Stimulated activated CD4-positive, alpha-beta T cell treated with anti-CD3 and anti-CD28 coated beads, Interleukin-1b, Interleukin-23, amount 100 ng/mL, for 48 hours (primary cell): ENCODE measurements at places on chromosomes 1 and 21.

GRCh38 chr1:221015159-221015790 lies 136.0 kb downstream of the HLX start:
- DNase-seq: no peak

- DNase-seq: no peak
Observed at GRCh38 chr1:3352299-3352951, 102.0 kb upstream of the ARHGEF16 start.

DNA sequence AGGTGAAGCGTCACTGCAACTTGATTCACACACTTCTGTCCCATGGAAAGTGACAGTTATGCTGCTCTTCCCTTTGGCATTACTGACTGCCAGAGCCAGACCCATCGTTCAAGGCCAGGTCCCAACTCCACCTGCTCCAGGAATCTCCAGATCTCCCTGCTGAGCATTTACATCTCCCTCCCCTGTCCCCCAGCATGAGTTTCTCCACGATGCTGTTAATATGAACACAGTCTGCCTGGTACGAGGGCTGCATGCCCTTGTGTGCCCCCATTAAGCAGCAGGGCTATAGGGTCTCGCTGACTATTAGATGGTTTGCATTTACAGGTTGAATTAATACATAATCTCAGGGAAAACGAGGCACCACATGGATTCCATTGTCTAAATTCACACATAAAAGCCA lies 4.3 kb downstream of the F3 start:
- no peak for DNase-seq

GRCh38 chr1:59195151-59195550 lies 101.7 kb upstream of the FGGY start:
- DNase-seq: no peak

DNA sequence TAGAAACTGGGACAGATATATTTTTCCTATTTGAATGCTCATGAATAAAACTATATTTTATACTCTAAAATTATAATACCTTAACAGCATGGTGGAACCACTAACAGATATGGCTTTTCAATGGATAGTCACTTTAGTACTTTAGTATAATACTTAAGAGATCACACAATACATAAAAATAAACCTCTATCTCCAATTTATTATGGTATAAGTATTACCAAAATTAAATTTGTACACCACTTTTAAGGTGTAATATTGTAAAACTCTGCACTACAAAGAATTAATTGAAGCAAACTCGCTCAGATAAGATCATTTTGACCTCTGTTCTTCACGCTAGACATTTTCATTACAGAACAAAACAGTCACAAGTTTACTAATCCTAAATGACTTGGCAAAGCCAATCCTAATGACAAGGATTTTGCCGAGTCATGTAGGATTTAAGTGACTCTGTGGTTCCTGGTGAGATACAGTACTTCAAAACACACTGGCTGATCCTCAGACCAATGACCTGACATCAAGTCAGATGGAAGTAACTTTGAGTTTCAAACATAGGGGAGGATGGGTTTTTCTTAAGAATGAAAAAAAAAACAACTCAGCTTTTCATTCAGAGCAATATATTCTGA lies 200.6 kb downstream of the SMYD3 start:
- DNase-seq: no peak
